Hepatocyte (in vitro differentiated cells): ENCODE measurements at places on chromosomes 6 and 20. TPM values are rescaled to one million over a fixed set of nuclear protein-coding genes. Genes with fewer than 3 reads are reported as not detected.
A peak's percentile ranks its signal among the peaks of the same experiment; 100 is the strongest.

- no peak overlapping the region for H3K4me3 ChIP-seq
- H3K27ac ChIP-seq: no peak overlapping the region
- H3K27me3 ChIP-seq: no peaks in the 10 kb centered on the region
- DNase-seq: no peak
Measured at GRCh38 chr6:98932381-98932780, 15.4 kb downstream of the FBXL4 start.

GRCh38 chr6:145842693-145843546 lies 28.3 kb upstream of the FBXO30 start:
- no peak overlapping the region for H3K4me3 ChIP-seq
- H3K27ac ChIP-seq: no peak overlapping the region
- peaks cover 10% of the 10 kb centered on the region for H3K4me1 ChIP-seq
- H3K27me3 ChIP-seq: no peaks in the 10 kb centered on the region

GRCh38 chr20:45918182-45918737 lies 6.3 kb upstream of the PLTP start:
- H3K36me3 ChIP-seq: no peaks in the 10 kb centered on the region
- peak; percentile 51 for DNase-seq
- H3K27me3 ChIP-seq: no peaks in the 10 kb centered on the region
- peaks cover 9% of the 10 kb centered on the region for H3K4me1 ChIP-seq
- H3K27ac ChIP-seq: peak overlapping the region; percentile 88

DNA sequence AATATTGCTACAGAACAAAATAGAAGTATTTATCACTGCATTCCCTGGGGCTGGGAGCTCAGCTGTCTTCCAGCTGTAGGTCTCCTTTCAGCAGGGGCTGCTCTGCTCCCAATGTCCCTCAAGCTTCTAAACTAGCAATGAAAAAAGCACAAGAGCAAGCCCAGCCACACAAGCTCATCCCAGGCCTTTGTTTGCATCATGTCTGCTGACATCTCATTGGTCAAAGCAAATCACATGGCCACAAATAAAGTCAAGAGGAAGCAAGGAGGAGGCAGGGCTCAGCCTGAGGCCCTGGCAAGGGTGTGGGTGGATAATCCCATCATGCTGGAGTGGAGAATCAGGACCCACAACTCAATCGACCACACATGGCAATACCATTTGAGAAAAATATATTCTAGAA lies 2.2 kb upstream of the BFSP1 start:
- no peak overlapping the region for H3K4me3 ChIP-seq
- no peak overlapping the region for H3K27ac ChIP-seq
- peaks cover 12% of the 10 kb centered on the region for H3K4me1 ChIP-seq
- H3K27me3 ChIP-seq: no peaks in the 10 kb centered on the region

DNA sequence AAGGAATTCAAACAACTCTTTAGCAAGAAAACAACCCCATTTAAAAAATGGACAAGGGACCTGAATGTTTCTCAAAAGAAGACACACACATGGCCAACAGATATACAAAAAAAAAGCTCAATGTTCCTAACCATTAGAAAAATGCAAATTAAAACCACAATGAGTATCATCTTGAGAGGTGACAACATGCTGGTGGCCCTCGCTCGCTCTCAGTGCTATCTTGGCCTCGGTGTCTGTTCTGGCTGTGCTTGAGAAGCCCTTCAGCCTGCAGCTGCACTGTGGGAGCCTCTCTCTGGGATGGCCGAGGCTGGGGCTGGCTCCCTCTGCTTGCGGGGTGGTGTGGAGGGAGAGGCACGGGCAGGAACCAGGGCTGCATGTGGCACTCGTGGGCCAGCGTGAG lies 13.4 kb downstream of the SPINT4 start:
- no peak overlapping the region for H3K27ac ChIP-seq
- no peaks in the 10 kb centered on the region for H3K4me1 ChIP-seq
- no peaks in the 10 kb centered on the region for H3K36me3 ChIP-seq
- no peak overlapping the region for H3K4me3 ChIP-seq
- no peaks in the 10 kb centered on the region for H3K27me3 ChIP-seq
- DNase-seq: no peak

DNA sequence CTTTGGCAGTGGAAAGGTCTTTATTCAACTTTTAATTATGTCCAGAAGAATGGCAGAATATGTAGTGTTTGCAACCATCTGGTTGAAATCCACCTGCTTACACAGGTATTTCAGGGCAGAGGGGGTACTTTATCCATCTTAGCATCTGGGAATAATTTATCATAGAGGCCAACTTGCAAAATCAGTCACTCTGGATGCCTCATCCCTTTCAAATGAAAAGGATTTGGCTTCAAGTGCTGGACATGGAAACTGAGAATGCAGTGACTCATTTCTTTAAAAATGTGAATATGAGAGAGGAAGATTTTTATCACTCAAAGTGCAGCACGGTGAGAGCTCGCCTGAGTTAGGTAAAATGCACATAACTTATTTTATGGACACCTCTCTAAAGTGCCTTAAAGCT lies 758.3 kb downstream of the KIF16B start:
- DNase-seq: peak; percentile 4
- no peaks in the 10 kb centered on the region for H3K27me3 ChIP-seq
- no peaks in the 10 kb centered on the region for H3K36me3 ChIP-seq
- H3K27ac ChIP-seq: no peak overlapping the region

Gene TRIM15
- 2.6 and 3.6 TPM in 2 replicates for total RNA-seq

Gene HUS1B
- 0.33 and 1.2 TPM in 2 replicates for total RNA-seq
